ENCODE measurements at places on chromosomes 4 and X.

DNA sequence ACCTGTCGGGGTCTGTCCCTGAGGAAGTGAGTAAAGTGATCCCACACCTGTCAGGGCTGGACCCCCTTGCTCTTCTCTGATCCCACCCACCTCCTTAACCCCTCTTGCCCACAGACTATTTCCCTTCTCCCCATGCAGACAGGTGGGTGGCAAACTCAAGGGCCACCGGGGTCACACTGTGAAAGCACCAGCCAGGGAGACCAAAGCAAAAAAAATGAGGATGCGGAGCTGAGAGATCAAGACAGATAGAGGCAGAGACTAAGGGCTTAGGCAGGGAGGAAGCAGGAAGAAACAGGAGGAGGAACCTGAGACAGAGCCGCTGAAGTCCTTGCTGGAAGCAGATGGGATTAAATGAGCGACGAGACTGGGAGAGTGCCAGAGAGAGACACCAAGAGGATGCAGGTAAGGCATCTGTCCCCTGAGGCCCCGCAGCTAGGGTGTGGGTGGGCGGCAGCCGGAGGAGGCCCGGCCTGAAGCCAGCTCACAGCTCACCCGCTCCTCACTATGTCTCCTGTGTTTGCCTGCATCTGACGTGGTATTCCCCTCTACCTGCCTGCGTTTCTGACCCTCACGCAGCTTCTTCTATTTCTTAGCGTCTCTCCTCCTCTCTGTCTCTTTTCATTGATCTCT lies 7.2 kb downstream of the TIMM17B start:
- DNase-seq = no peak

DNA sequence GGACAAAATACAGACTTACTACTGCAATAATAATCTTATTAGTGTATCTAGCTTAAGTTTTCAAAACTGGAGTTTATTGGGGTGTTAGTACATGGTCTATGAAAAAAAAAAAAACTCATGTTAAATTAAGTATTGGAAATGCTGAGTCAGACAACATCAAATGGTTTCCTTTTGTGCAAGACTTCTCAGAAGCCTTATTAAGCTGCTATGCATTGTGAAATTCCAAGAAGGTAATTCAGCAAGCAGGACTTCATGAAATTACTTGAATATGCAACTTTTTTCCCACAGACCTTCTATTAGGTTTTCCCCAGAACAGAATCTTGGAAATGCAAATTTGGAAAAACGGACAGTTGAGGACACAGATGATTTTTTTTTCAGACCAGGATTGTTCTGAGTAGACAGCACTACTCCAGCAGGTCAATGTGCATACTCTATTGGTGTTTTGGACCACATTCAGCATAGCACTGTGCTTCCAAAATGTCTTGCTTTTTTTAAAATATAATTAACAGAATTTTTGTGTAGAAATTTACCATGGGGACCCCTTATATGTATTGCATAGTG lies 568.8 kb upstream of the TENM3 start:
- DNase-seq = no peak

- DNase-seq = no peak
Observed at GRCh38 chr4:66000510-66001117, 330.3 kb upstream of the EPHA5 start.

GRCh38 chr4:116108606-116109005 lies 976.8 kb downstream of the TRAM1L1 start:
- no peak for DNase-seq

DNA sequence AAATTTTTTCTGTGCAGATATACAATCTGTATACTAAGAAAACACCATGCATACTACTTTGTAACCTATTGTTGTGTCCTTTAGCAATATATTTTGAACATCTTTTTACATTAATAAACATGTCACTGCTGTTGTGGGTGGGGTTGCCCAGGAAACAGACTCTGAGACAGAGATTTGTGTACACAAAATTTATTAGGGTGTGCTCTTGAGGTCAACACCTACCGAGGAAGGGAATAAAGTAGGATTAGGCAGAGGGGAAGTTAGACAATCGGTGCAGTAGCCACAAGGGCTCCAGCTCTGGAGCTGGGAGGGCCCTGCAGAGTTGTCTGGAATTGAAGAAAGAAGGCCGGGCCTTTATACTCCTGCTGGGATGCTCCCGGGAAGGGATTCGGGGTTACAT lies 56.4 kb downstream of the CXorf58 start:
- no peak for DNase-seq

DNA sequence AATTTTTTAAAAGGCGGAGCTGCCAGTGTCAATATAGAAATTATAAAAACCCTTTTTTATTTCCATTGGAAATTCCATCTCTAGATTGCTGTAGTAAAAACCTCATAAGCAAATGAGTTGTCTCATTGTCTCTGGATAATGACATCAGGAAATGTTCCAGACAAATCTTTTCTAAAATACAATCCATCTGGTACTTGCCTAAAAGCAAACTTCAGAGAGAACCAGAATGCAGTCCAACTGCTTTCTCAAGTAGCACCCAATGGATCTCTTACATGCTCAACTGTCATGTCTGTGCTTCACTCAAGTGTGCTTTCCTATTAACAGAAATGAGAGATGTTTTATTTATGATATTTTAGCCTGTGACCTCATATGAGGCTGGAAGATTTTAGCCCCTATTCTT lies 399.6 kb upstream of the NDST3 start:
- DNase-seq = no peak

DNA sequence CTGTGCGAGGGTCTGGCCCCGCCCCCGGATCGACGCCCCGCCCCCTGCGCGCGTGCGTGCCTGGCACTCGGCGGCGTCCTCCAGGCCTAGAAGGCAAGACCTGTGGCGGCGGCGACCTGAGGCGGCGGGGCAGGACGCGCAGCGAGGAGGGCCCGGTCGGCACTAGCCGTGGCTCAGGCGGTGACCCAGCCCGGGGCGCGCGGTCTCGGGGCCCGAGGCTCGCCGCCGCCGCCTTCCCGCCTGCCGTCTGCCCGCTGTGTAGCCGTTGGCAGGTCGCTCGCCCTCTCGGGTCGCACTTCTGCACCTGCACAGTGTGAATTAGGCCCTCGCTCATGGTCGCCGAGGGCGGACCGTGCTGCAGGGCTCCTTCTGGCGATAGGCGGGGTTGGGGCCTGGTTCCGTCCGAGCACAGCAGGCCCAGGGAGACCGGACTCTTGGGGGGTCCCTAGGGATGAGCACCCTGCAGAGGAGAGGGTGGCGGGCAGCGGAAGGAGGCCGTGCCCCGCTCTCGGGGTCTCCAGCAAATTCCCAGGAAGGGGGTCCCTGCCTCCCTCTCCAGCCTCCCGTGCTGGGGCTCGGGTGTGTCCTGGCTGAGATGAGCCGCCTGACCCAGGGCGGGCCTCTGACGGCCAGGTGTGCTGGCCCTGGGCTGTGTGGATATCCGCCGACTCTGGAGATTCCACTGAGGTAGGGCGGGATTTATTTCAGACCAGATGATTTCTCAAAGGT lies 557 bp upstream of the FAM53A start:
- no peak for DNase-seq
